ENCODE measurements at places on chromosomes 7 and 10.

- DNase-seq = no peak
Observed at GRCh38 chr7:68125168-68125567, 1128.5 kb downstream of the TYW1 start.

DNA sequence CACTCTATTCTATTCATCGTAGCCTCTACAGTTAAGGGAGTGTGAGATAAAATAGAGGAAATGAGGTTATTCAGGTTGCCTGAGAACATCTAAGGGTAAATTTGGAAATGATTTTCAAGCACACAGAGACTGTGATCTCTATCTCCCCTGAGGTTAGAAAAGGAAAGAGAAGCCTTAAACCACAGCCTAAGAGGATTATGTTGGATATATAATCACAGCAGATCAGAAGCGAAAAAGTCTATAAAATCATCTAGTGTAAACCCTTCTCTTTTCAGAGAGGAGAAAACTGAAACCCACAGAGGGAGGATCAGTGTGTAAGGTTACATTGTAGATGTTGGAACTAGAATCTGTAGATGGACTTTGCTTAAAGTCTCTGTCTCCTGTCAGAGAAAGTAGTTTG lies 90.6 kb upstream of the SEMA3E start:
- no peak for DNase-seq

GRCh38 chr10:46308666-46309450 lies 22.1 kb downstream of the ANTXRL start:
- no peak for DNase-seq

- DNase-seq = no peak
Observed at GRCh38 chr10:7577176-7577575, 89.6 kb downstream of the ITIH5 start.

GRCh38 chr7:5501465-5501864 lies 77.8 kb upstream of the TNRC18 start:
- no peak for DNase-seq

- peak; percentile 54 for DNase-seq
Observed at GRCh38 chr10:71396084-71396710, 523 bp upstream of the CDH23 start.

GRCh38 chr10:113958631-113959382 lies 84.9 kb upstream of the ADRB1 start:
- no peak for DNase-seq

DNA sequence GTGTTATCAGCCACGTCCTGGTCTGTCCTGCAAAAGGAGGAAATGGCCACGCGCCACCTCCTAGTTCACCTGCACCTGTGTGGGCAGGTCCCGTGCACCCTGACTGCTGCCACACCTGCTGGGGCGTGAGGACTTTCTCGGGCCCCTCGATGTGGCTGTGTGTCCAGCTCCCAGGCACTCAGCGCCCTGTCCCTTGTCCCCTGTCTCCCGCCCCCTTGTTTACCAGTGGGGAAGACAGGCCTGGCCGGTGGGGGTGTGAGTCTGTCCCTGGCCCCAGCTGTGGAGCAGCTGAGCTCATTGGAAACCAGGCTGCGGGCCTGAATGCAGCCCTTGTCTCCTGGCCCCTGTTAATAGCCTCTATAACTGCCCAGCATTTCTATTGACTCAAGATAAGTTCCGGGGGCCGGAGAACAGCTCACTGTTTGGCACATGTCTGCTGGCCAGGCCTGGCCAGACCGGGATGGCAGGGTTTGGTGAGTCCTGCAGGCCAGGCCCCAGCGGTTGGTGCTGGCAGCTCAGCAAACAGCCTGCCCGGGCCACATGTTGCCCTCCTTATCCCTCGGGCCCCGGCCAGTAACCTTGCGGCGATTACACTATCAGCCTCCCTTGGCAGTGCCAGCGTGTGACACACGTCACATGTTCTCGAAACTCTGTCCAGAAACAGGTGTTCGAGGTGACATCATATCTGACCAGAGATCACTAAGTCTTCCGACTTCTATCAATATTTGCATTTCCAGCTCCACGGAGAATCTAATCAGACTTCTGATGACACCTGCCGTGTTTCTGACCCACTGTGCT lies 52.1 kb downstream of the FOXL3 start:
- peak; percentile 42 for DNase-seq

- DNase-seq = no peak
Observed at GRCh38 chr7:105295596-105296352, 92.9 kb downstream of the SRPK2 start.

DNA sequence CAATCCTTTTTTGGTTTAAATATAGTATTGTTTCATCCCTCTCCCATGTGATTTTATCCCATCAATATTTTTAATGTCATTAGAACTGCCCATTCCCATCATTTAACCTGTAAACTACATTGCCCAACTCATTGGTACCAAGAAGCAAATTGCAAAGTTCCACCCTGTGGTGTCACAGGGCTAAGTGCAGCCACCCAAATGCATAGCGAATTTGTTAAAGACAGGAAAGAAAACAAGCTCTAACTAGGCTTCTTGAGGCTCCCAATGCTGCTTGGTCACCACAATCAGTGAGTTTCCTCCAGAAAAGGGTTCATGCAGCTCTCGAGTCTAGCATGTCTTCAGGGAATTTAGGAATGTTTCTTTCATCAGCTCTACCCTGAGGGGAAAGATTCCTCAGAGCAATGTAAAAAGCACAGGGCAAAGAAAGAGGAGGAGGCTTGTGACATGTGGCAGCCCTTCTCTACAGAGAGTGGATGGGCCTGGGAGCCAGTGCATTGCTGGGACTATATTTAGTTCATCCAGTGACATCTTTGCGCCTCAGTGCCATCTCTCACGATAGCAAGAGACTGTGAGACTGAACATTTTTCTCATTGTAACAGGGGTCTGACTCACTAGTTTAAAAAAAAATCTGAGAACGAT lies 58.1 kb downstream of the CAV1 start:
- no peak for DNase-seq

DNA sequence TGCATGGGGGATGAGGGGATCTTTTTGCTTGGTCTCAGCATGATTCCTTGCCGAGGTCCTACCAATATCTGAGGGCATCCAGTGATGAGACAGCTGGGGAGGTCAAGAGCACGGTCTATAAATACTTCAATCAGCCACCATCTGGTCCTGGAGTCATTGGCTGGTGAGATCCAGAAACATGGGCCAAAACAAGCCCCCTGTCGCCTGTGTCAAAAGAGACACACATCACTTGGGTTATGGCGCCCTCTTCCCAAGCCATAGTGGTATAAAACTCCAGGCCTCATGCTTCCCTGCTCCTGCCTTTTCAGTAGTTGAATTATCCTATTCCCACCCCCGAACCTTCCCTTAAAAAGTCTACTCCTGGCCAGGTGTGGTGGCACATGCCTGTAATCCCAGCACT lies 60.9 kb downstream of the SLC35B4 start:
- DNase-seq = no peak

GRCh38 chr10:49080071-49080470 lies 35.3 kb downstream of the VSTM4 start:
- DNase-seq = no peak

GRCh38 chr7:151088019-151088855 lies 2.0 kb downstream of the AGAP3 start:
- no peak for DNase-seq

DNA sequence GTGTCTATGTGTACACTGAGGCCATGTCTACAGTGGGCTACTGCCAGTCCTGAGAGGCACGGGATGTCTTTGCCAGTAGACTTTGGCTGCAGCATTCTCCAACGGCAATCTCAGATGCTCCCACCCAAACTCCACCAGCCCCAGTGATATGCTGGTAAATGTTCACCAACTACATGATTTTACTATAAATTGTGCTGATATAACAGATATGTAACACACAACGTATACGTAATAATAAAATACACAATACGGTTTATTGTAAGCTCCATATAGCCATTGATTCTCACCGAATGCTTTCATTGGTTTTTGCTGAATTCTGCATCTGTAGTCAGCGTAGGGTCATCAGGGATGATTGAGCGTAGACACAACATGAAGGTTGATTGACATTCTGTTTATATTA lies 47.3 kb upstream of the C7orf33 start:
- DNase-seq = no peak

DNA sequence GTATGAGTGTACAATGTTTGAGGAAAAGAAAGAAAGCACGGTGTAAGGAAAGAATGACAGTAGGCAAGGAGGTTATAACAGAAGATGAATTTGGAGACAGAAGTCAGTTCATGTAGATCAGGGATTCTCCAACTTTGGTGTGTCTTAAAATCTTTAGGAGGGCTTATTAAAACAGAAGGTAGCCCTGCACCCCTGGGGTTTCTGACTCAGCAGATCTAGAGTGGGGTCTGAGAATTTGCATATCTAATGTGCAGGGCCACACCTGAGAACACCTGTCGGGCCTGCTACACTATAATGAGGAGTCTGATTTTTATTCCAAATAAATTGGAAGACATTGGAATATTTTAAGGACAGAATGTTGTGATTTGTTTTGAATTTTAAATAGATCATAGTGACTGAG lies 120.6 kb downstream of the RNF133 start:
- no peak for DNase-seq

DNA sequence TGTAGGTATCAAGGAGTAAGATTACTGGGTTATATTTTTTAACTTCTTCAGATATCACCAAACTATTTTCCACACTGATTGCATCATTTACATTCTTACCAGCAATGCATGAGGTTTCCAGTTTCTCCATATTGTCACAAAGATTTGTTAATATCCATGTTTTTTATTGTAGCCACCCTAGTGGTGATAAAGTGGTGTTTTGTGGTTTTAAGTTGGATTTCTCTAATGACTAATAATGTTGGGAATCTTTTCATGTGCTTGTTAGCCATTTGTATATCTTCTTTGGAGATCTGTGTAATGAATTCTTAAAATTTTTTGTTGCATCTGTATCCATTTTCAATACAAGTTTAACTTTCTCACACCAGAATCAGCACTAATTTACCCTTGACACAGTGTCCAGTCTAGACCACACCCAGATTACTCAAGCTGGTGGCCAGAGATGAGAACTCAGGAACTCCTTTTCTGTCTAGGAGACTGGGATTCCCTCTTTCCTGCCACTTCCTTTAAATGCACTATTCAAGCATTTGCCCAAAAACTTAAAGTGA lies 67.0 kb upstream of the PLXDC2 start:
- DNase-seq = no peak

DNA sequence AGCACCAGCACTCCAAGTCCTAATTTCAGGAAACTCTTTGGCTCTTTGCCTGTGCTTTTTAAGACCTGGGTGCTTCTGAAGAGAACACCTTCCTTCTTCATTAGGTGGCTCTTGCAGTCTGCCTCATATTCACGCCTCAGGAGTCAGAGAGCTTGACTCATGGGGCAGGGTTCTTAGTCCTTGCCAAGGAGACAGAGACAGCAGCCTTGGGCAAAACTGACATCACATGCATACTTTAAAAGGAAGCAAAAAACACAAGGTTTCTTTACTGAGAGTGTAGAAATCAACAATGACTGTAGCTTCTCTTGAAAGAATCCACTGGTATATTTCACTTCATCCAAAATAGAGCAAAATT lies 780.6 kb downstream of the INHBA start:
- DNase-seq = no peak

GRCh38 chr7:131354390-131354789 lies 26.7 kb downstream of the MKLN1 start:
- DNase-seq = no peak

GRCh38 chr7:41656366-41656765 lies 46.5 kb downstream of the INHBA start:
- no peak for DNase-seq

- no peak for DNase-seq
Observed at GRCh38 chr10:9302140-9302746, 1247.8 kb downstream of the GATA3 start.

DNA sequence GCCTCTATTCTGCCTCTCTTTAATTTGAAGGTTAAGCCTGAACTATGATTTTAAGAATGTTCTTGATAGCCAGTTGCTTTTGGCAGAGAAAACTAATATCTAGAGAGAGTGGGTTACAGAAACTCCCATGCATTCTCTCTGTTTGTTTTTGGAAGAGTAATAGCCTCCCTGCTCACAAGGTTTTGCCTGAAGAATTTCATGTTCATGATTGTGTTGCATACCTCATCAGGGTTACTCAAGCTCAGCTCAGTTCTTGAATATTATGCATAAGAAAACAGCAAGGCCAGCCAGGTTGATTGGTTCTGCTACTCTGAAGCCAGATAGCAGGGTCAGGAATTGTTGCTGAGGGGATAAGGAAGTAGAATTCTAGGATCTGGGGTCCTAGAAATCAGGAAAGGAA lies 137.4 kb downstream of the MDFIC start:
- no peak for DNase-seq

- no peak for DNase-seq
Observed at GRCh38 chr7:455110-455928, 64.3 kb downstream of the PDGFA start.

GRCh38 chr7:135929249-135929648 lies 47.9 kb downstream of the MTPN start:
- DNase-seq = no peak

DNA sequence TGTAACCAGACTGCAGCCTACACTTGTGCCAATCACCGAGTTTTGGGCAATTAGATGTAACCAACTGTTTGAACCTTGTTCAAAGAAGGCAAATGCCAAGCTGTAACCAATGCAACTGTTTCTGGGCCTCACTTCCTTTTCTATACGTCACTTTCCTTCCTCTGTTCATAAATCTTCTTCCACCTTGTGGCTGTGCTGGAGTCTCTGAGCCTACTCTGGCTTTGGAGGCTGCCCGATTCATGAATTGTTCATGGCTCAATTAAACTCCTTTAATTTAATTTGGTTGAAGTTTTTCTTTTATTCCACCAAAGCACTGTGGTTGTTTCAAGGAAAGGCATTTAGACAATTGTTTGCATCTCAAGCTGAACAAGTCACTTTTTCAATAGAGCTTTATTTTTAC lies 43.5 kb upstream of the UCN3 start:
- no peak for DNase-seq

DNA sequence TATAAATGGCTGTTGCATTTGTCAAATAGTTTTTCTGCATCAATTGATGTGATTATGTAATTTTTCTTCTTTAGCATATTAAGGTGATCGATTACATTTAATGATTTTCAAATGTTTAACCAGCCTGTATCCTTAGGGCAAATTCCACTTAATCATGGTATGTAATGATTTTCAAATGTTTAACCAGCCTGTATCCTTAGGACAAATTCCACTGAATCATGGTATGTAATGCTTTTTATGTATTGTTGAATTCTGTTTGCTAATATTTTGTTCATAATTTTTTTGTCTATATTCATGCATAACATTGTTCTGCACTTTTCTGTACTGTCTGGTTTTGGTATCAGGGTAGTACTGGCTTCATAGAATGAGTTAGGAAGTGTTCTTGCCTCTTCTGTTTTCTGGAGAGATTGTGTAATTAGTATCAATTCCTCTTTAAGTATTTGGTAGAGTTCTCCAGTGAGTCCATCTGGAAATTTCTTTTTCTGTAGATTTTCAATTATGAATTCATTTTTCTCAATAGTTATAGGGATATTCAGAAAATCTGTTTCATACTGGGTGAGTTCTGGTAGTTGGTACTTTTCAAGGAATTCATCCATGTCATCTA lies 393.2 kb upstream of the FOXK1 start:
- no peak for DNase-seq
